ENCODE measurements at places on chromosomes 12 and 14.

GRCh38 chr12:63440048-63440447 lies 228.2 kb downstream of the DPY19L2 start:
- no peak for DNase-seq

GRCh38 chr14:74667758-74668157 lies 45.1 kb downstream of the AREL1 start:
- DNase-seq: no peak

DNA sequence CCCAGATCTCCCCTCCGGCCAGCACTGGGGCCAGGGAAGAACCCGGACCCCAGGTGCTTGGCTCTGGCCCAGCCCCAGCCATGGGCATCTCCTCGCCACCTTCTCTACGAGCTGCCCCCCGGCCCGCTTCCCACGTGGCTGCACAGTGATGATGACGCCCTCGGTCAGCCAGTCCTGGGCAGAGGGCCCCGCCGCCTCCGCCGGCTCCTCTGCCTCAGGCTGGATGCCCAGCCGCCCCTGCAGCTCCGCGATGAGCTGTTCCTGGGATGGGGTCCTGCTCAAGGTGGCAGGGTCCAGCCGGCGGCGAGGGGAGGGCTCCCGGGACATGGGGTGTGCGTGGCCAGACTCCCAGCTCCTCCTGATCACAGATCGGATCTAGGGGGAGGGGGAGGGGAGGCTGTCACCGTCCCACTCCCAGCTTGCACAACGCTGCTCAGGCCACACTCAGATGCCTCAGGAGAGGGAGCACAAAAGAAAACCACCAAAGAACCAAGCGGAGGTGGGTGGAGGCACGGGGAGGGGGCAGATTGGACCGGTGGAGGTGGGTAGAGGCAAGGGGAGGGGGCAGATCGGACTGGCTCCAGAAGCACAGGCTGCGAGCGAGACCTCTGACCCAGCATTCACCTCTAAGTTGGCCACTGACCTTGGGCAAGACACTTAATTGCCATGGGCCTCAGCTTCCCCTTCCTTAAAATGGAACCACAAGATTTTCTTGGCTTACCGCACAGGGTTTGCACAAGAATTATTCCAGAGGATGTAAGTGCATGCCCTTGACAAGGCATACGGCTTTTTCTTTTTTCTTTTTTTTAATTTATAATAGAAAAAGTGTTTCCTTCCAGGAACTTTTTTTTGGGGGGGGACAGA lies 16.1 kb upstream of the RPLP0 start:
- DNase-seq: no peak

- DNase-seq: no peak
Observed at GRCh38 chr12:60197589-60197988, 601.8 kb downstream of the SLC16A7 start.

- peak; percentile 88 for DNase-seq
Observed at GRCh38 chr14:99562856-99563748, 40.9 kb downstream of the CCDC85C start.

- no peak for DNase-seq
Observed at GRCh38 chr12:97246368-97246767, 216.2 kb upstream of the RMST start.

DNA sequence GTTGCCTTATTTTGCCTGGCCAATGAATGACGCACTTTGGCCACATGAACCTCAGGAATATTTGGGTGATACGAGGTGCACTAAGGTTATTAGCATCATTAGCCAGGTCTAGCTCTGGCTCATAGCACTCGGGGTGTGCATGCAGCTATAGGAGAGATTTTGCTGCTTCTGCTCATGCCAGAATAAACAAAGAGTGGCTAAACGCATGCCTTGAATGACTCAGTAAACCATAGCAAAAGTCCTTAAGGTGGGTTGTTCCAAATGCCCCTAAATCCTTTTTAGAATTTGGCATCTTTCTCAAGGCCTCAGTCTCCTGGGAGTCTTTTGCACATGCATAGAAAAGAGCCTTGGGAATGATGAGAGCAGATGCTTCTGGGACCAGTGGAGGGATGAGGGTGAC lies 343.7 kb upstream of the FKBP4 start:
- DNase-seq: no peak

- DNase-seq: no peak
Observed at GRCh38 chr14:64817631-64818030, 62.1 kb downstream of the SPTB start.

DNA sequence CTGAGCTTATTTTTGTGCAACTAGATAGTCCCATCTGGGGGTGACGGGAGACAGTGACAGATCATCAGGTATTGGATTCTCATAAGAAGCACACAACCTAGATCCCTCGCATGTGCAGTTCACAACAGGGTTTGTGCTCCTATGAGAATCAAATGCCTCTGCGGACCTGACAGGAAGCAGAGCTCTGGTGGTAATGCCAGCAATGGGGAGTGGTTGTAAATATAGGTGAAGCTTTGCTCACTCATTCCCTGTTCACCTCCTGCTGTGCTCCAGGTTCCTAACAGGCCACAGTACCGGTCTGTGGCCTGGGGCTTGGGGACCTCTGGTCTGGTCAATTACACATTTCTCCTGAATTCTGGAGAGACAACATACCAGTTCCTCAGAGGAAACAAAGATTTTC lies 39.0 kb downstream of the GABARAPL1 start:
- no peak for DNase-seq

DNA sequence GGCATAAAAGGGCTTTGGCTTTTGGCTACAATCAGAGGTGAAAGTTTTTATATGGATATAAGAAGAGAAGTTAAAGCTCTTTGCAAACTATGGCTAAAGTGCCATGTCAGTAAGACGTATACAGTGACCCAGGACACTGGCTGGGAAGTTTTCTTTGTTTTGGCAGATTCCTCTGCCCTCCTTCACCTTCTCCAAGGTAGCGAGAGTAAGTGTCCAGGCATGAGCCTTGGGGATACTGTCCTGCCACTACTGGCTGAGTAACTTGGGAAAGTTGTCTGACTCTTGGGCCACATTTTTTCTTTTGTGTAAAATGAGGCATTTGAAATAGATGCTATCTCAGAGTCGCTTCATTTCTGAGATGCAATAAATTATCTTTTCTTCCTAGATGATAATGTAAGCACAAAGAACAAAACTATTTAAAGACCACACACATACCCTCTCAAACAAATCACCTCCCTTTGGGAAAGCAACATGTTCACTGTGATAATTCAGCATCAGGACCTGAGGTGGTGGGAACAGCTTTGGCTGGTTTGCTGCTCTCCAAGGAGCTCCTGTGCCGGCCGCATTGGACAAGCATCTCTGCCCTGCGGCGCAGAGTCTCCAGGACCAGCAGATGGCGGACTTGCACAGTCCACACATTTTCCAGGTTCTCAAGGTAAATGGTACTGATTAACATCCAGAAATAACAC lies 106.3 kb downstream of the PTCSC3 start:
- DNase-seq: peak; percentile 76

DNA sequence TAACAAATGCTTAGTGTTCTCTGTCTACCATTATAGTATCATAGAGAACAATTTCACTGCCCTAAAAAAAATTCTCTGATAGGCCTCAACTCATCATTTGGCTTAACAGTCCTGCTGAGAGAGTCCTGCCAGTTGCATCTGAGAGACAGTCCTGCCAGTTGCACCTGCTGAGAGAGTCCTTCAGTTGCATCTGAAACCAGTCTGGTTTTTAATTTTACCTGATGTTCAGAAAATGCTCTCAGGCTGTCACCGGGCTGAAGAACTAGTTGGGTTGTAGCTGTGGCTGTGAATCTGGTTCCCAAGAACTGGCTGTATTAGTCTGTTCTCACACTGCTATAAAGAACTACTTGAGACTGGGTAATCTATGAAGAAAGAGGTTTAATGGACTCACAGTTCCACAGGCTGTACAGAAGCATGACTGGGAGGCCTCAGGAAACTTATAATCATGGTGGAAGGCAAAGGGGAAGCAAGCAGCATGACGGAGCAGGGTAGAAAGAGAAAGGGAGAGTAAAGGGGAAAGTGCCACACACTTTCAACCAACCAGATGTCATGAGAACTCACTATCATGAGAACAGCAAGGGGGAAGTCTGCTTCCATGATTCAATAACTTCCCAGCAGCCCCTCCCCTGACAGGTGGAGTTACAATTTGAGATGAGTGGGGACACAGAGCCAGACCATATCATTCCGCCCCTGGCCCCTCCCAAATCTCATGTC lies 51.6 kb downstream of the PRKCH start:
- no peak for DNase-seq

DNA sequence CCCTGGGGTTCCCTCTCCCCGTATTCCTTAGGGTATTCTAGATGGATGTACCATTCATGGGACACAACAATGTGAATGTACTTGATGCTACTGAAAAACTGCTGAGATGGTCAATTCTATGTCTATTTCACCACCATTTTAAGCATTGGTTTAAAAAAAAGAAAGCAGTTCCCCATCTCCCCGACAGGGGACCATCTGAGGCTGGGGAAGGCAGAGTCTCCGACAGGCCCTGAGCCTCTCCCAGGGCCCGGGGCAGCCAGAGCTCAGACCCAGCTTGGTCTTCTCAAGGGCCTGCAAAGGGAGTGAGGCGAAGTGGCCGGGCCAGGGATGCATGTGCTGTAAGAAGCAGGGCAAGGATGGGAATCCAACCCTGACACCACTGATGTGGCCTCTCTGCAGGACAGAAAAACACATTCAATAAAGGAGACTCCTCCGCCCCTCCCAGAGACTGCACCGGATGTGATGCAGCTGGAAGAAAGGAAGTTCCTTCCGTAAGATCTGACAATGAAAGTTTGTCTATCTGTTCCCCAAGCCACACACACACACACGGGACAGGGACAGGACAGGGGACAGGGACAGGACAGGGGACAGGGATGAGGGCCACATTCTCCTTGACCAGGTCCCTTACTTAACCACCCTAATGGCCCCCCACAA lies 234.1 kb downstream of the BCL11B start:
- DNase-seq: no peak

DNA sequence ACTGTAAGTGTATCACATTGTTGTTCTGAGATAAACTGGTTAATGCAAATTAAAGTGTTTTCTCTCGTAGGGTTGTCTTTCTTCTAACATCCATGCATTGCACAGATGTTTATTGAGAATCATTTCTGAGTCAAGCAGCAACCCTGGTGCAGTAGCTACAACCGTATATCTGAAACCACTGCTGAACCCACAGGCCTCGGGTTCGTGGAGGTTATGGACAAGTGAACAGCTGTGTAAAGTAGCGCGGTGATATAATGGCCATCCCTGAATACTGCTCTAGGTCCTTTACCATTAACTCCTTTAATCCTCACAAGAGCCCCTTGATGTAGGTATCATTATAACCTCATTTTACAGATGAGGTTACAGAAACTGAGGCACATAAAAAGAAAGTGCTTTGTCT lies 486.1 kb upstream of the TMEM132C start:
- no peak for DNase-seq

GRCh38 chr14:61661471-61662400 lies 33.6 kb upstream of the HIF1A start:
- DNase-seq: no peak

GRCh38 chr14:92372230-92372629 lies 49.3 kb downstream of the SLC24A4 start:
- no peak for DNase-seq

- no peak for DNase-seq
Observed at GRCh38 chr14:81509838-81510452, 23.7 kb downstream of the SEL1L start.

GRCh38 chr12:92382383-92382878 lies 236.8 kb upstream of the BTG1 start:
- DNase-seq: no peak

- DNase-seq: no peak
Observed at GRCh38 chr12:70314145-70314544, 51.9 kb upstream of the KCNMB4 start.

- no peak for DNase-seq
Observed at GRCh38 chr14:102085948-102086708, 716 bp downstream of the HSP90AA1 start.

GRCh38 chr14:100612986-100613385 lies 25.8 kb upstream of the BEGAIN start:
- no peak for DNase-seq

DNA sequence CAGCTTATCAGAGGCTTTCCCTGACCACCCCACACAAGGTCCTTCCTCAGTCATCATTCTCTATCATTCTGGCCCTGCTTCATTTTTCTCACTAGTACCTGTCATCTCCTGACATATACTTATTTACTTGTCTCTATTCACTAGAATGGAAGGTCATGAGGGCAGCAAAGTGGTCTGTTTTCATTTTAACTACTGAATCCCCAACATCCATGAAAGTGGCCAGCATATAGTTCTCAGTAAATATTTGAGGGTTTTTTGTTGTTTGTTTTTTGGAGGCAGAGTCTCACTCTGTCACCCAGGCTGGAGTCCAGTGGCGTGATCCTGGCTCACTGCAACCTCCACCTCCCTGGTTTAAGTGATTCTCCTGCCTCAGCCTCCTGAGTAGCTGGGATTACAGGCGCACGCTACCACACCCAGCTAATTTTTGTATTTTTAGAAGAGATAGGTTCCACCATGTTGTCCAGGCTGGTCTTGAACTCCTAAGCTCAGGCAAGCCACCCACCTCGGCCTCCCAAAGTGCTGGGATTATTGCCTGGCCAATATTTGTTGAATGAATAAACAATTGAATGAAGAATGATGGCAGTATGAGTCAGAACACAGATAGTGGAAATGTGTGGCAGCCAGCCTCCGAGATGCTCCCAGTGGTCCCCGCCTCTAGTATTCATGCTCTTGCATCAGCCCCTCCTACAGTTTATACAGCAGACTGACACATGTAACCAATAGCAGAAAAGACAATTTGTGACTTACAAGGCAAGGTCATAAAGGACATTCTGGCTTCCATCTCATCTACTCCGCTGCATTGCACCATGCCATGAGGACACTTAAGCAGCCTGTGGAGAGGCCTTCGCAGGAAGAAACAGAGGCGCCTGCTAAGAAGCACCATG lies 7.0 kb upstream of the ANO6 start:
- no peak for DNase-seq

GRCh38 chr12:52389313-52390207 lies 4.1 kb upstream of the KRT84 start:
- no peak for DNase-seq

- DNase-seq: no peak
Observed at GRCh38 chr12:65823513-65824375, 539 bp upstream of the HMGA2 start.

DNA sequence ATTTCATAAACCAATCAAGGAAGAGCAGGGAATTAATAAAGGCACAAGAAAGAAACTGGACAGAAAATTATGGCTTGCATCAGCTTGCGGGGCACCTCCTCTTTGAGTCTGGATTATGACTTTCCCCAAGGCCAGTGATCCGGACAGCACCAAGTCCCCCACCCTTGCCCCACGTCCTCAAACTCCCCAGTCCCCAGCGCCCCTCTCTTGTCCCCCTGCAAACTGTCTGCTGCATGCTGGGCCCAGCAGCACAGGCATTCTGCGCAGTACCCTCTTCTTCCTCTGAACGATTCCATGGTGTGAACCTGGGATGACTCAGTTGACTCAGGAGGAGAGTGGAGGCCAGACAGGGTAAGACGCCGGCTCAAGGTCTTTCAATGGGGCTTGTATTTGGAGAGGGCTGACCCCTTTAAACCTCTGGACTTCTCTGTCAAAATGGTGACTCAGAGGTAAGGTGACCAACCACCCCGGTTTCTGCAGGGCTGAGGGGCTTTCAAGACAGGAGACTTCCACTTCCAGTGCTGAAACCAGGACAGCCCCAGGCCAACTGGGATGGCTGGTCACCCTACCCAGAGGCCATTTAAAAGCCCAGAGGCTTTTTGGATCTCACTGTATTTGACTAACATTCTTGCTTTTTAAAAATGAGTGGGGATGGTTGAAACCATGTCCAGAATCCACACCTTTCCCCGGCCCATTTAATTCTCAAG lies 13.5 kb downstream of the C14orf132 start:
- no peak for DNase-seq
